Activated CD4-positive, alpha-beta T cell treated with anti-CD3 and anti-CD28 coated beads, Interleukin-2, Interleukin-4, amounts not matched to agents 100 ng/mL and 50 ng/mL, durations not matched to agents 16 hours and 8 hours (primary cell): ENCODE measurements at places on chromosomes 2 and 18.

- DNase-seq = no peak
These were observed 126.9 kb upstream of the ZNF516 start for GRCh38 chr18:76621782-76622495.

DNA sequence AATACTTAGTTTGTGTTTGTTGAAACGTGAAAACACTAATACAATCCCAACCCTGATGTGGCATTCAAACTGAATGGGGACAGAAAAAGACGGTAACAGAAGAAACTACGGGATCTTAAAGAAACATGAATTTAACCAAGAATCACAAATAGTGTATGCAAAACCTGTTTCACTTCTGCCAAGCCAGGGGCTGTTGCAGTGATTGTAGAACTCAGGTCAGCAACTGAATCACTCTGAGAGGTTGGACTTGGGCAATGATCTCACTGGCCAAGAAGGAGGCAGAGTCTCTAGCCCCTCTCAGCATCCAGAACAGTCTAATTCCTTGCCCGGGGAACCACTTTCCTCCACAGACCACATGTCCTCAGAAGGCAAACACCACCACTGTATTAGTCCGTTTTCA, 54.9 kb upstream of the CRIM1 start:
- DNase-seq = no peak

DNA sequence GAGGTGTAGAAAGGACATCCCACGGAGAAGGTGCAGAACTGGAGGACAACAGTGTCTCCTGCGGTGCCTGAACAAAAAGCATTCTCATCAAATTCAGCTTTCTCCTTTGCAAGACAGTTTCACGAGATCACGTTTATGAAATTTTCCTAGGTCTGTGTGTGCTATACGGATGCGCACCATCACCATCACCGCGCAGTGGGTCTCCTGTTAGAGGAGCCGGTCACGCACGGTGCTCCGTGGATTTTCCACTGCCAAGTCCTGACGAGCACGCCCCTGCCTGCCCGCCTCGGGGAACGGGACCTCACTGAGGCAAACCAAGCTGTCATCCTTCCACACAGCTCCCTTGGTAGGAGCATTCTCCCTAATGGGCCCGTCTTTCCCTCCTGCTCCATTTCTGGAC, 140.4 kb upstream of the TPO start:
- DNase-seq = no peak

- no peak for DNase-seq
These were observed 32.3 kb upstream of the NABP1 start for GRCh38 chr2:191645434-191646162.

DNA sequence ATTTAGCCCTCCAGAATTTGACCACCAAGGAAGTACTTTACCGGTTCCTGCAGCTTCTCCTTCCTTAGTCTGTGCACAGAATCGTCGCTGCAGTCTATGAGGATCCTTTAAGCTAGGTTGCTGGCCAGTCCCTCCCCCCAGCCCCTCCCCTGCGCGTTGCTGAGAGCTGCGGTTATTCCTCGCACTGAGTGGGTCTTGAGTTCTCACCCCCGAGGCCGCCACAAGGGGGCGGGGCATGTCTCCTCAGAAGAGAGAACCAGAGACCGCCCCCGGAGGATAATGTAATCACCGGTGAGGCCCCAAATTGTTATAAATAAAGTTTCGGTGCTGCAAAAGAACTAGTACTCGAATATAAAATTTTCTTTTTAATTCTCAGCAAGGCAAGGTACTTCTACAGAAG, 1184.9 kb upstream of the CDH2 start:
- DNase-seq = no peak

GRCh38 chr2:119289093-119289492, 65.5 kb downstream of the STEAP3 start:
- DNase-seq = no peak

- DNase-seq = no peak
These were observed 69.9 kb downstream of the RNF152 start for GRCh38 chr18:61822879-61823278.

DNA sequence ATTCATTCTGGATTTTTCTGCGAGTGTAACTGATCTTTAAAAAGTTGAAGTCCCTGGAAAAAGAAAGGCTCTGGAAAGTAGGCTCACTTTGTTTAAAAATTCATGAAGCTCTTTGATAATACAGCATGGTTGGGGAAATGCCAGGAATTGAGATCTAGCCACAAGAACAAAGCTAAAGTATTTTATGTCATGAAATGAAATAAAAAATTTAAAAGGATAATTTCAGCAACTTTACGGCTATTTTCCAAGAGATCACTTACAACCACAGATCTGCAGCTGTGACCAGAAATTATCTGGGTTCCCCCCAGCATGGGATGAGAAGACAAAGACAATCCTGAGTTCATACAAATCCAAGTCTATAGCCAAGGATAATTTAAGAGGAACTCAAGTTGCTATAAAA, 25.3 kb upstream of the RFX8 start:
- no peak for DNase-seq

GRCh38 chr2:232884001-232884421, 13.9 kb downstream of the SNORC start:
- no peak for DNase-seq

DNA sequence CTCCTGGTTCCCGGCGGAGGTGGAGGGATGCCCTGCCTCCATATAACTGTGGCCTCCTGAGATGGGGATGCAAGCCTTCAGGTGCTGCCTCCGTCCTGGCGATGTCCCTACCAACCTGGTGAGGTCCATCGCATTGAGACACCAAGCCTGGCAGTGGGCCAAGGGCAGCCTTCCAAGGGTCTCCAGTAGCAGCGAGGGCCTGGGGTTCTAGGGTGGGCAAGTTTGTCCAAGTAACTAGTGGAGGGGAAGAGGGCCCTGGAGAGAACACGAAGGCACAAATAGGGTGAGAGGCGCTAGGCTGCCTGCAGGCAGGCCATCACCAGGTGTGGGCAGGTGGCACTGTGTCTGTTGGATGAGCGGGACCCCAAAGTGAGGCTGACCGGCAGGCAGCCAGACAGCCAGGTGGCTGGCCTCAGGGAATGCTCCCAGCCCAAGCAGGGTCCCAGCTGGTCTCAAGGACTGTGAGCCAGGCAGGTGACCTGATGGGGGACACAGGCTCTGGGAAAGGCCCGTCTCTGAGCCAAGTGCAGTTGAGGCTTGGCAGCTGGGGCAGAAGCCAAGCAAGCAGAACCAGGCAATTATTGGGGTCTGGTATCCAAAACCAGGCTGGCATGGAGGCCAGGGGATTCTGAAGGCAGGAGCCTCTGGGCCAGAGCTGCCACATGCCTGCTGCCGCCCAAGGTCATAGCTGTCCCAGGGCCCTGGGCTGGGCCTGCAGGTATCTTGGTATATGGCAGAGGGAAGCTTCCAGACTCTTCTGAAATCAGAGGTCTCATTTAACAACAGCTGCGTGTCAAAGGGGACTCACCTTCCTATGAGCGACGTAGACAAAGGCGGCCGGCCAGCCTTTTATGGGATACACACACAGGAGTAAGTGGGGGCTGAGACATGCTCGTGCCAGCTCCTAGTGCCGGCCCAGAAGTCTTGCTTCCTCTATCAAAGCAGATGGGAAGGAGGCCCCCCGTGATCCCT, 23.4 kb downstream of the RAMP1 start:
- no peak for DNase-seq

DNA sequence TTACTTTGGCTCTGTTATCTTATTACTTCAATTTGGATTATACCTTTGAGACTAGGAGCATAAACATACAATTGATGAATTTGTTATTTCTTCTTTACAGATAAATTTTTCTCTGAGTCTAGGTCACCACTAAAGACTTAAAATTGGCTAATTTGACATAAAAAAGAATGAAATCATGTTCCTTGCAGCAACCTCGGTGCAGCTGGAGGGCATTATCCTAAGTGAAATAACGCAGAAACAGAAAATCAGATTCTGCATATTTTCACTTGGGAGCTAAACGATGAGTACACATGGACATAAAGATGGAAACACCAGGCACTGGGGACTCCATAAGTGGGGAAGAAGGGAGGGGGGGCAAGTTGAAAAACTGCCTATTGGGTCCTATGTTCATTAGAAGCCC, 172.8 kb upstream of the SESTD1 start:
- no peak for DNase-seq

- no peak for DNase-seq
These were observed 54.1 kb upstream of the SLC38A11 start for GRCh38 chr2:165009466-165009865.

- no peak for DNase-seq
These were observed 654.8 kb downstream of the SLC4A3 start for GRCh38 chr2:220282236-220282635.

DNA sequence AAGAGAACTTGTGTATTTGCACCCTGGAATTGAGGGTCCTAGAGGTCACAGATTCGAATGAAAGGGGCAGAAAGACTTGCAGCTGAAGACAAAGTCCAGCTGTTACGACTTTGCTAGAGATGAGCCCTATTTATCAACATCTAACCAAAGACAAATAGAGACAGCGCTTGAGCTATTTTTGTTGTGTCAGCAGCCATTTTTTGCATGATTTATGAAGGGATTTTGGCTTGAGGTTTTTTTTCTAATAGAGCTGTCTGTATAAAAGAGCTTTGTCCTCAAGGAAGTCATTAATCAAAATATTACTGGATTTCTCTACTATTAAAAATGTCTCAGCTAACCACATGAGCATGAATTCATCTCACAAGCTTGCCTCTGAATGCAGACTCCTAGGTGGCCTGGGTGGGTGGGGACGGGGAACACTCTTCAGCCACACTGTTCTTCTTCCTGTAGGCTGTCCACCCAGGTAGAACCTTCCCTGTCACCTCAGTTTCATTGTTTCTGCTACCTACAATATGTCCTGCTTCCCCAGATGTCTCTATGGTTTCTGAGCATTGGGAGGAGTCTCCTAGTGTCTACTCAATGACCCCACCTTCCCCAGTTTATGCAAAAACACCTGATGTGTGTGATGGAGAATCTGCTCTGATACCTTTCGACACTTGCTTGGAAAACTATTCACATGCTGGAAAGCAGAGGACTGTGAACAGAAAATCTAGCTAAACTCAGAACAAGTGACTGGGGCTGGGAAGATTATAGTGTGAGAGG, 7.2 kb upstream of the CD226 start:
- no peak for DNase-seq

GRCh38 chr2:60507211-60507965, 46.1 kb downstream of the BCL11A start:
- no peak for DNase-seq

DNA sequence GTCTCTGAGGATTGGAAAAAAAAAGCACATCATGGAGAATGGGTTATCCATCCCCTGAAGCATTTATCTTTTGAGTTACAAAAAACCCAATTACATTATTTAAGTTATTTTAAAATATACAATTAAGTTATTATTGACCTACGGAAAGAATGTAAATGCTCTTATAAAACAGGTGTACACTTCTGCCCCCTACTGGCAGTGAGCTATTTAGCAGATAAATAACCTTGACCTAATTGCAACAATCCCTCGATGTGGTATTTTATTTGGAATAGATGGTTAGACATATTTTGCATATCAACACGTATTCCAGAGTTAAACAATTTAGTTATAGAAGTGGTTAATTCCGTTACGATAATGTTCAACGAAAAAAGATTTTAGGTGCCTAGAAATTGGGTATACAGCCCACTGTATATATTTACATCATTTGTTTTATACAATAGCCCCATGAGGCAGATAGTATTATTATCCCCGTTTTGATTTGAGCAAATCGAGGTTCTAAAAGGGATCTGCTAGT, 9.1 kb upstream of the DAW1 start:
- DNase-seq = peak; percentile 43

GRCh38 chr2:215377283-215377682, 58.6 kb downstream of the FN1 start:
- no peak for DNase-seq

GRCh38 chr18:23158058-23158457, 22.8 kb downstream of the CABLES1 start:
- no peak for DNase-seq

- no peak for DNase-seq
These were observed 14.4 kb downstream of the MGAT5 start for GRCh38 chr2:134268265-134268664.

DNA sequence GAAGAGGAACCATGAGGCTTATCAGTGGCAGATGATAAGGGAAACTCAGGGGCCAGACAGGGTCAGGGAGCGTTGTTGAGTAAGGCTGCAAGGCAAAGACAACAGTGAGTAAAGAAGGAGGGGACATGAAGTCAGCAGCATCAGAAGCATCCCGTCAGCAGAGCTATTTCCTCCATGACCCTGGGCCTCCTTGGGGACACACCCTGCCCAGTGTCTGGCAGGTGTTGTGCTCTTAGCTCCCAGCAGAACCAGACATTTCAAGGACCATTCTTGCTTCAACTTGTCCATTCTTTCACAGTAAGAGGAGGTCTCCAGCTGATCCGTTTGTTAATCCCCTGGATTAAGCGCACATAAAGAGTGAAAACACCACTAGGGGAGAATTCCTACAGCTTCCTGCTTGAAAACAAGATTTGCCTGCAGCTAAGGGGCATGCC, 88.7 kb upstream of the MEIS1 start:
- no peak for DNase-seq

DNA sequence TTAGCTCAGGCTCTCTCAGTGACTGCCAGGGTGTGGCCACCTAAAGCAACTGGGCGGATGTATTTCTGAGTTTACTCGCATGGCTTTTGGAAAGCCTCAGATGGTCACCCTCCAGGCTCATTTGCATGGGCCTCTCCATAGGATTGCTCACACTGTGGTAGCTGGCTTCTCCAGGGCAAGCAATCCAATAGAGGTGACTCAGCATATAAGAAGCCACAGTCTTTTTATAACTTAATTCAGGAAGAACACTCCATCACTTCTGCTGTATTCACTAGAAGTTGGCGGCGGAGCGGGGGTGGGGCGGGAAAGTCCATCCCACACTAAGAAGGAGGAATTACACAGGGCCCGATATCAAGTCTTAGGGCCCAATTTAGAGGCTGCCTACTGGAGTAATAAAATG, 3.6 kb upstream of the DOK6 start:
- DNase-seq = no peak

GRCh38 chr2:189143925-189144324, 35.6 kb downstream of the COL5A2 start:
- no peak for DNase-seq

DNA sequence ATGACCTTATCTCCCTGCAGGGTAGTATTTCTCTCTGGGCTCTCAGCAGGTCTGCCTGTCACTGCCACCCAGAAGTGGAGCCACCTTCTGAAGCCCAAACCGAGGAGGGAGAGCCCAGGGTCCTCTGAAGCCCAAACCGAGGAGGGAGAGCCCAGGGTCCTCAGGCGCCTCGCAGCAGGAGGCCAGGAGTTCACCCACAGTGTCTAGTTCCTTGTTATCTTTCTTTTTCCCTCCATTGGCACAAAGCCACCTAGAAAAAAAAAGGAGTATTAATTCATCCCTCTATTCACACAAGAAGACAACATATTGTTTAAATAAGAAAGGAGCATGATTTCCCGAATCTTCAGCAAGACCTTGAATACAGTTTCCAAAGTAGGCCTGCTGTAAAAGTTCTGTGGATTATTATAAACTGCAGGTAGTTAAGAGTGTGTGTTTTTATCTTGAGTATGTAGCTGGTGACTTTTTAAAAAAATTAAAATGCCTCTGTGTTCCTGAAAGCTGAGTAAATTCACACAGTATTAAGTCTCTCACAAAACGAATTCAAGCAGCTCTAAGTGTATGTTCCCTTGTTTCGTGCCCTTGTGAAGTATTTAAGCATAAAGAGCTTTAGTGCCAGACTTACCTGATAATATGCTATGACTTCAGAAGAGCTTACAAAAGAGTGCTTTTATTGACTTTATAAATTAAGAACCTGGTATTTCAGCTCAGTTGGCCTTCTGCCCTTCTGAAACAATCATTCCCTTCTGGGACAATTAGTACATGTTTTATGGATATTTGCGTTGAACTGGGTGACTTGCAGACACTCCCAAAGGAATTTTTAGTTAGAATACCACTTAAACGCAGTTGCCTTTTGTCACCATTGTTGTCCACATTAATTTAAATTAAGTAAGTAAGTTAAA, 11.7 kb upstream of the GRHL1 start:
- DNase-seq = no peak

- no peak for DNase-seq
These were observed 25.3 kb downstream of the HS6ST1 start for GRCh38 chr2:128293426-128293755.
